Activated T-cell treated with anti-CD3 and anti-CD28 coated beads, Interleukin-2, amount 50 U/mL, for 48 hours (primary cell): ENCODE measurements at places on chromosomes 5 and 9.

GRCh38 chr5:13572163-13572562 is 372.3 kb downstream of the DNAH5 start:
- DNase-seq, result no peak

GRCh38 chr9:15086778-15087324 is 176.6 kb upstream of the FREM1 start:
- no peak for DNase-seq

GRCh38 chr9:10015755-10016154 is 597.0 kb downstream of the PTPRD start:
- no peak for DNase-seq

- DNase-seq, result no peak
Observed at GRCh38 chr5:80466669-80467485, 21.0 kb upstream of the FAM151B start.

DNA sequence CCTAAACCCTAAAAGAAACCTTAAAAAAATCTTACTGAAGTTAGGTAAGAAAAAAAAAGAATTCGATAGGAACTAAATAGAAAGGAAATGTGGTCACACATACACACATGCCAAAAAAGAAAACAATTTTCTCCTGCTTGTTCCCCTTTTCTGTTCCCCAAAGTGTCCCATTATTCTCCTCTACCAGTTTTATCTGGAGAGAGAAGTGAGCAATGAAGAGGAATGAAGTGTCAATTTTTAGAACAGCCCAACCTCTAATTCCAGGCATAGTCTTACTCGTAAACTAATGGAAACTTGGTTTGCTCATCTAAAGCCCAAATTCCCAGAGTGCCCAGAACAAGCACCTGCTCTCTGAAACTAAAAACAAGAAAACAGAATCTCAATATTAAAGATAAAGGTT is 26.1 kb downstream of the AP3B1 start:
- no peak for DNase-seq

DNA sequence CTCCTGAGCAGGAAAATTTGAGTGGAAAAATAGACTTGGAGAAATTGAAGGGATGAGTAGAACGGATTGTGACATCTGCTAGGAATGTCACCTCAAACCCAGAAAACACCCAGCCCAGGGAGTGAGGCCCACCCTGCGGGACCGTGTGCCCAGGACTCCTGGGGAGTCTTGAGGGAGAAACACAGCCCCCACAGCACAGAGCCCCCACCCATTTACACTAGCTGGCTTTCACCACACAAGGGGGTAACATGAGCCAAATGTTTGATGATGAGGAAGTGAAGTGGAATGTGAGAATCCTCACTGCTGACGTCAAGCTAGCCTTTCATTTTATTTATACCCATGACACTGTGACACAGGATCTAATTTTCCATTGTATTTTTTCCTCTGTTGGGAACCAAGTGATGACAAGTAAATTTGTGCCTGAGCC is 42.8 kb upstream of the PDE8B start:
- DNase-seq, result no peak
